Fibroblast of the aortic adventitia (primary cell): ENCODE measurements at places on chromosomes 3 and 15. TPM values are rescaled to one million over a fixed set of nuclear protein-coding genes. Genes with fewer than 3 reads are reported as not detected.

- no peak for DNase-seq
Observed at GRCh38 chr3:98617841-98618240, 24.4 kb upstream of the CPOX start.

SLC22A13 gene
- total RNA-seq = 0.45 TPM in 1 of 2 replicates, not detected in the other

DNA sequence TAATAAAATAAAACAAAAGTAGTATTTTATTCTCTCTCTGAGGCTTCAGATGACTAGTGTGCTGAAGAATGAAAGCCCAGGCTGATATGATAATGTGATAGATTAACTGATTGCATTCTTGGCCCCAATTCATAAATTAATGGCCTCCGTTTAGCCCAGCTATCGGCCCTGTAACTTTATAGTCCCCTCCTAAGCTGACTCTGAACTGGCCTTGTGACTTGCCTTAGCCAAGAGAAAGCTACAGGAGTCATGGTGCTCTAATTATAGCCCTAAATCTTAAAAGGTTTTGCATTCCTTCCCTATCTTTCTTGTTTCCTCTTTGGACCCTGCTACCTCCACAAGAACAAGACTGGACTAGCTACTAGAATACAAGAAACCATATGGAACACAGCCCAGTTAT is 123.2 kb upstream of the EPHA3 start:
- peak; percentile 45 for DNase-seq

DNA sequence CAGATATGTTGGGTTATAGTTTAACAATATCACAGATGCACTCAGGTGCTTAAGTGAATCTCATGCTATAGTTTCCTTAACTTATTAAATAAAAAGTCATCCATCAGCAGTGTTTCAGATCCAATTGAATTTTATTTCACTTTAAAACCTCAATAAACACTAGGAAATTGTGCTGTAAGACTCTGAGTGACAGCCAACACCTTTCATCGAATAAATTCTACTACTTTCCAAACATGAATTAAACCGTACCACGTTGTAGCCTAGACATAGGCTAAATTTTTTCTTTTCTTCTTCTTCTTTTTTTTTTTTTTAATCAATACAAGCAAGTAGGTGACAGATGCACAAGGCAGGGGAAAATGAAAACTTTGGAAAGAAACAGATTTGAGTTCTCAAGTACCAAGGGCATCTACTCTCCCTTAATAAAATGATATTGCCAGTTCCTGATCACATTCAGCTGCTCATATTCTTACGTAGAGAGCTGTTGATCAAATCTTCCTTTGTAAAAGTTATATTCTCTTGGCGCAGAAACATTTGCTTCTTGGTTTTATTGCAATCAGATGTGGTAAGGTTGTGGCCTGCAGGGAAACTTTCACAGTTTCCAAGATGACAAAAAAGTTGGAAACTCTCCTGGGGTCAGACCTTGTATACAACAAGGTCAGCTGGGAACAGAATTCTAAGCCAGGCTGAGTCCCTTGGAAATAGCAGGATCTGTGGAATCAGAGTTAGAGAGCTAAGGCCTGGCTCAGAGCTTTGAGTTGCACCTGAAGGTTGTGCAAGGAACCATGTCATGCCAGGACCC is 147.7 kb downstream of the CD47 start:
- peak; percentile 25 for DNase-seq

- DNase-seq = no peak
Observed at GRCh38 chr3:73399666-73400253, 225.0 kb downstream of the PDZRN3 start.

GRCh38 chr3:102810937-102811336 is 376.1 kb downstream of the ZPLD1 start:
- DNase-seq = no peak
